Activated T-helper 2 cell treated with anti-CD3 and anti-CD28 coated beads, Interferon-gamma antibody, Interleukin-2, Interleukin-4, amounts not matched to agents 10 μg/mL and 5 μg/mL and 100 μg/mL, durations not matched to agents 14 hours and 24 hours and 36 hours (primary cell): ENCODE measurements at places on chromosomes 2 and 18.

DNA sequence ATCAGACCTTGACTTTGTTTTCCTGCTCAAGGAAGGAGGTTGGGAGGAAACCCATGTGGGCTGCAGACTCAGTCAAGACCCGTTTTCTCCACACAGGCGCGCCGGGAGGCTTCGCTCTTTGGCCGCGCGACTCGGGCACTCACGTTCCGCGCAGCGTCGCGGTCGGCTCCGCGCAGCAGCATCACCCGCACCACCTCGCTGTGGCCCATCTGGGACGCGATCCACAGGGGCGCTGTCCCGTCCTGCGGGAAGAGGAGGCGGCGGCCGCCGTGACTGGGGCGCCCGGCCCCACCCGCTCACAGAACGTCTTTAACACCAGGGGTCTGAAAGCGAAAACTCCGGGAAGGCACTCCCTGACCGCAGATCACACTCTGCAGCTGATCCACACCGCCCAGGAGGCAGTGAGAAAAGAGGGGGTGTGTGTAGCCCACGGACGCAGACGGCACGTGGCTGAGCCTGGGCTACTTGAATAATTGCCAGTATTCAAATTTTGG, 33.1 kb upstream of the NPC1 start:
- no peaks in the 10 kb centered on the region for H3K4me1 ChIP-seq
- no peak overlapping the region for H3K4me3 ChIP-seq
- no peak for DNase-seq
- no peak overlapping the region for H3K27ac ChIP-seq
- peaks cover 42% of the 10 kb centered on the region for H3K27me3 ChIP-seq

DNA sequence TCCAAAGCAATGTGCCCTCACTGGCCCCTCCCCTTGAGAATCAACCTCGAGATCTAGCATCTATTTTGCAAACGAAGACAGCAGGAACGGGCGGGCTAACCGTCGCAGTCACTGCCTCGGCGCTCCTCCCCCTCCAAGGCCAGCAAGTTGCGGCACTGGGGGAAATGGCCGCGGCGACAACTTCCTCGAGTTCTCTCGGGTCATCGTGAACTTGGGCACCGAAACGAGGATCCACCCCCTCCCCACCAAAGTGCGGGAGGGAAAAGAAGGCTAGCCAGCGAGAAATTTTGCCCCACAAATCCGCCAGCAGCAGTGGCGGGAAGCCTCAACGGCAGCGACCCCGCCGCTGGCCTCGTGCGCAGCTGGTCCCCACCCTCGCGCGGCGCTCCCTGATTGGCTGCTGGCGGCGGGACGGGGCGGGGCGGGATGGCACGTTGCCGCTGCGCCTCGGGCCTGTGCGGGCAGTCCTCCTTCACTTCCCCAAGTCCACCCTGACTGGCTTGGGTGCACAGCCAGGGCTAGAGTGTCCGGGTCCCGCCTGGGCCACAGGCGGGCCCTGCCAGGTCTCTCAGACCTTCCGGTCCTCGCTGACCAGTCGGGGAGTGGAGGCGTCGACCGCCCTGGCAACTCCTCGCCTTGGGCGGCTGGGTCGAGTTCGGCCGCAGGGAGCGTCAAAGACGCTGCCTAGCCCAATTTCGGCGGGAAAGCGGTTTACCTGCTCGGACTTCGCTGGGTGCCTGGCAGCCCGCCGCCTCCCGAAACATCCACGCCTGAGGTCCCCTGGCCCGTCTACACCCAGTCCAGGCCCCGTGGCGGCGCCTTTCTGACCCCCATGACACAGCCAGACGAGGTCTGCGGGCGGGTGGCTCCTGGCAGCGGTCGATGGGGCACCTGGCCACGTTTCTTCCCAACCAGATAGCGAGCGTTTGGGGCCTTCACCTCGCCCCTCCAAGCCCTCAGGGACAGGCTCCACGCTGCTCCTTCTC, at the start of gene BOLL:
Gene BOLL (minus strand): TSS at position 364 of the 986 bp plus-strand sequence. CDS start 3,469 bp downstream, outside the sequence.
- peaks cover 37% of the 10 kb centered on the region for H3K27me3 ChIP-seq
- no peak for DNase-seq
- H3K36me3 ChIP-seq, result no peaks in the 10 kb centered on the region
- no peak within 1 kb of the TSS for H3K27ac ChIP-seq

DNA sequence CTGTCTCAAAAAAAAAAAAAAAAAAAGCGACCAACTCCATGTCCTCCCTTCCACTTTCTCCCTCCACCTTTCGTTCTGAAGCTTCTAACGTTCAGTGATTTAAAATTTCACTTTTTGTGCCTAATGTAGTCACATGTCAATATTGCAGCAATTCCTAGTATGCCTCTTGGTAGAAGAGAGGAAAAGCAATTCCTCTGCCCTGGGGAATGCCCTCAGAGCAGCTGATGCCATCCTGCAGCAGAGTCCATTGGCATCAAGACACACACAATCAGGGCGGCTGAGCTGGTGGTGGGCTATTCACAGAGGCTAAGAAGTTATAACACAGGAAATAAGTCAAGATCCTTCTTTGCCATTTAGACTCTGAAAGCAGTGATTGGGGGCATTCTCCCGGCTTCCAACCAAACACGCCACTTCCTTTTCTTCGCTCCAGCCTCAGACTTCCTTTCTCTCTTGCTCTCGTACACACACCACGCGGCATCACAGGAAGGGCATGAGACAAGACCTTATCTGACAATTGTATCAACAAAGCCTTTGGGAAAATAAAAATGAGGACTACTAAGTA, 71.9 kb downstream of the MOGAT1 start:
- no peak overlapping the region for H3K27ac ChIP-seq
- H3K36me3 ChIP-seq, result no peaks in the 10 kb centered on the region
- no peak overlapping the region for H3K4me3 ChIP-seq
- H3K27me3 ChIP-seq, result peaks cover 2% of the 10 kb centered on the region
- H3K4me1 ChIP-seq, result peaks cover 36% of the 10 kb centered on the region

DNA sequence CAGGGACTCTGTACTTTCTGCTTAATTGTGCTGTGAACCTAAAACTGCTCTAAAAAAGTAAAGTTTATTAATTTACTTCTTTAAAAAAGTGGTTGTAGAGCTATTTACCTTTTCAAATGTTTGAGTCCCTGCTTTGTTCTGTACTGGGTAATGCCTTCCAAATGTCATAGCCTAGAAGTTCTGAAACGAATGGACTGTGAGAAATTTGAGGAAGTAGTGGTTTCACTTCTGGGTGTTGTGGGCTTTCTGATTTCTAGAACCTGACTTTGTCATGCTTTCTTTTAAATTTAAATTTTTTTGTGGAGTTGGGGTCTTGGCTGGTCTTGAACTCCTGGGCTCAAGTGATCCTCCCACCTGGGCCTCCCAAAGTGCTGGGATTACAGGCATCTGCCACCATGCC, 44.6 kb downstream of the SMAD4 start:
- H3K4me1 ChIP-seq, result peaks cover 17% of the 10 kb centered on the region
- no peak overlapping the region for H3K27ac ChIP-seq
- no peaks in the 10 kb centered on the region for H3K27me3 ChIP-seq
- no peak for DNase-seq
- H3K36me3 ChIP-seq, result peaks cover 77% of the 10 kb centered on the region
- no peak overlapping the region for H3K4me3 ChIP-seq

GRCh38 chr18:74796841-74797576, 199.3 kb downstream of the ZNF407 start:
- H3K4me1 ChIP-seq, result peaks cover 11% of the 10 kb centered on the region
- H3K4me3 ChIP-seq, result no peak overlapping the region
- H3K27me3 ChIP-seq, result no peaks in the 10 kb centered on the region
- H3K27ac ChIP-seq, result no peak overlapping the region
- no peak for DNase-seq
- H3K36me3 ChIP-seq, result no peaks in the 10 kb centered on the region

DNA sequence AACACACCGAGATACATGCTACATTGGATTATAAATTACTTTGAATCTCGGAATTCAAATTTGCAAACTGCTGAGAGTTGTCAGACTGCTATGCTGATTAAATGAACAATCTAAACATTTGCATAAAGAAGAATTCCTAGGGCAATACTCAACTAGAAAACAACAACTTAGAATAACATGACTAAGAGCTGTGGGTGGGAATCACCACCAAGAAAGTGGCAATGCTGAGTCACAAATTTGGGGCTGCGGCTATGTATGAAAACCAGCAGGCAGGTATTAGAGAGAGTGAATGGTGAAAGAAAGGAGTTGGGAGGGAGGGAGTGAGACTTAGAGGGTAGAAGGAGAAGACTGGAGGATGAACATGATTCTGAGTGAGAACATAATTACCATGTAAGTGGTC, 559.5 kb downstream of the PIK3C3 start:
- no peaks in the 10 kb centered on the region for H3K4me1 ChIP-seq
- H3K27me3 ChIP-seq, result no peaks in the 10 kb centered on the region
- no peaks in the 10 kb centered on the region for H3K36me3 ChIP-seq
- no peak for DNase-seq
- H3K4me3 ChIP-seq, result no peak overlapping the region
- H3K27ac ChIP-seq, result no peak overlapping the region

DNA sequence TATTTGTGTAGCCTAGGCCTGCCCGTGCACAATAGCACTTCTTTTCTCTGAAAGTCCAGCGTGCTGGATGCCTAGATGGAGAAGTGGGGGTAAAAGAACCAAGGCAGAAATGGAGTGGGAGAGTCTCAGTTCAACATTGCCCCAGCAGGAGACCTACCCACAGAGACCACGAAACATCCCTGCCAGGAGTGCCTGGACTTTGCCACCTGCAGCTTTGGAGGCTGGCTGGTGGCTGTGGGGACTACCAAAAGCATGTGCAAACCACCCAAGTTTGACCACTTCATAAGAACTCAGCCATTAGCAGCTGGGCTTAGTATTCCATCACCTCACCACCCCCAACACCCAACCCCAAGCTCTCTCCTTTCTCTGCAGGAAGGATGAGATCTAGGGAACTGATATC, 416.9 kb upstream of the ID2 start:
- H3K36me3 ChIP-seq, result no peaks in the 10 kb centered on the region
- peaks cover 4% of the 10 kb centered on the region for H3K27me3 ChIP-seq
- no peak overlapping the region for H3K4me3 ChIP-seq
- H3K27ac ChIP-seq, result no peak overlapping the region

DNA sequence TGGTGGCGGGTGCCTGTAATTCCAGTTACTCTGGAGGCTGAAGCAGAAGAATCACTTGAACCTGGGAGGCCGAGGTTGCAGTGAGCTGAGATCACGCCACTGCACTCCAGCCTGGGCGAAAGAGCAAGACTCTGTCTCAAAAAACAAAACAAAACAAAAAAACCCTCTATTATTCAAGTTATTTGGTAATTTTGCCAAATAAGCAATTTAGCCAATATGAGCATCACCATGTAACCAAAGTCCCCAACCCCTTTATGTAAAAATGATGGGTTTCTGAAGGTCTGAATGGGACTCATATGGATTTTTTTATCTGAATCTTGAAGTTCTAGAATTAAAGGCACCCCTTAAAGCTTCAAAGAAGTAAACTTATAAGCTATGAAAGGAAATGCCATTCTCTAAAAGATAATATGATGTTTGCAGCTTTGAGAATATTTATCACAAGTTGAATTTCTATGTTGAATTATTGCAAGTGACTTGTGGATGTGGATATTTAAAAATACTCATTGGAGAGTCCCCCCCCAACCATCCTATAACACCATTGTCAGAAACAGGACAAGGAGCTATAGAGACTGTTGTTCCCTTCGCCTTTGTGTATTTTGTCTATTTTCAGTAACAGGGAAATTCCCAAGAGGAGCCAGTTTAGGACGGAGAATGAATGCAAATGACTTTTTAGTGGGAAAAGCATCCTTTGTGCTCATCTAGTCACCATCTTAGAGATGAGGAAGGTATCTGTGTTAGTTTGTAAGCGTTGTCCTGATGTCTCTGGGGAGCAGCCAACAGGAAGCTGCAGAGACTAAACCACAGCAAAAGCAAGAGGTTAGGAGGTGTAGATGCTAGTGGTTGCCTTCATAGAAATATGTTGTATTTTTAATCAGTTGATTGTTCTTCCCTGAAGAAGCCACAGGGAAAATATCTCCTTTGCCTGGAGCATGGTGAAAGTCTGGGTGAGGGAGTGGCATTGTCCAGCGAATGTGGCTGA, 68.3 kb downstream of the TET3 start:
- peaks cover 41% of the 10 kb centered on the region for H3K36me3 ChIP-seq
- H3K4me1 ChIP-seq, result peaks cover 23% of the 10 kb centered on the region
- no peak overlapping the region for H3K27ac ChIP-seq
- DNase-seq, result no peak

DNA sequence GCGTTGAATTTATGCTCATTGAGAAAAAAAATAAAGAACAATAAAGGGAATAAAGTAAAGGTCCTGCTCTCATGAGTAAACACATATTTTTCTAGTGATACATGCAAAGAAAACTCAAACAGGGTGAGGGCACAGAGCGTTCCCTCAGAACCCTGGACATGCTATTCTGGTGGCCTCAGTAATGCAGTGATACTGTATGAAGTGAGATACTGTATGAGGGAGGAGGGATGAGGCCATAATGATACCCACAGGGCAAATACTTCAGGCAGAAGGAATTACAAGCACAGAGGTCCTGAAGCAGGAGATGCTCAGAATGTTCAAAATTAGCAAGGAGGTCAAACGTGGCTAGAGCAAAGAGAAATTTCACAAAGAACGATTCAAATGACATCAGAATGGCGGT, 28.4 kb upstream of the RNU4ATAC start:
- no peak overlapping the region for H3K27ac ChIP-seq
- peaks cover 13% of the 10 kb centered on the region for H3K4me1 ChIP-seq
- peaks cover 76% of the 10 kb centered on the region for H3K36me3 ChIP-seq
- no peak for DNase-seq

DNA sequence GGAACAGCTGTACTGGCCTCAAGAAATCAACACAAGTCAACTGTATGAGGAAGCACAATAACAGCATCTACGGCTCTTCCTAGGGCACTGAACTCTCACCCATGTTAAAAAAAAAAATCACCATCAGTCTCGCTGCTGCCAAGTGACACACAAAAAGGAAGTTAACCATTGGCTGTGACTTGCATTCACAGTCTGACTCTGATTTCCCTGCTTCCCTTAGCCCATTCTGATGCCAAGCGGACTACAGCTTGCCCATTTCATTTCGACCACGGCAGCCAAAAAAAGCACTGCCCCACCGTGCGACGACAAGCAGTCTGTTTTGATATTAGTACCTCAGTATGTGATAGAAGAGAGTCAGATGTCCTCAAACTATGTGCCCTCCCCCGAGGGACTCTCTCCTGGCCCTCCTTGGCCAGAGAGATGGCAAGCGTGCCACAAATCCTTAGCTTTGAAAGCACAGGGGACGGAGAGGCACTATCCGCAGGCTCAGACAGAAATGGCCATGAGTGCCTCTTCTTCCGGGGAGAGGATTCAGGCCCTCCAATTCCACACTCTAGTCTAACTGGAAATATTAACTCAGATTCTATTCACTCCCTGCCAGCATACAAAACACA, 250.0 kb downstream of the TCF4 start:
- H3K4me3 ChIP-seq, result no peak overlapping the region
- H3K27ac ChIP-seq, result no peak overlapping the region

GRCh38 chr18:70553245-70553935, 264.5 kb downstream of the SOCS6 start:
- DNase-seq, result no peak
- H3K27me3 ChIP-seq, result no peaks in the 10 kb centered on the region
- H3K4me1 ChIP-seq, result no peaks in the 10 kb centered on the region
- no peaks in the 10 kb centered on the region for H3K36me3 ChIP-seq
- no peak overlapping the region for H3K4me3 ChIP-seq

- H3K4me1 ChIP-seq, result peaks cover 67% of the 10 kb centered on the region
- no peak overlapping the region for H3K4me3 ChIP-seq
- H3K27me3 ChIP-seq, result no peaks in the 10 kb centered on the region
- peak; percentile 40 for DNase-seq
- H3K27ac ChIP-seq, result peak overlapping the region; percentile 44
These were observed 181.7 kb downstream of the ANAPC1 start for GRCh38 chr2:111702119-111702803.
